ENCODE measurements at places on chromosomes 12 and 14. TPM values are rescaled to one million over a fixed set of nuclear protein-coding genes. Genes with fewer than 3 reads are reported as not detected.

The VRTN gene
- total RNA-seq: not detected

The LRP1-AS gene
- not detected for total RNA-seq

The PIWIL1 gene
- 0.35 TPM for total RNA-seq

The SERPINA5 gene
- total RNA-seq: 20.0 TPM

The KRT1 gene
- 2.2 TPM for total RNA-seq

The SSTR1 gene
- total RNA-seq: 0.99 TPM

The UBR7 gene
- 53.4 TPM for total RNA-seq

The PDE3A gene
- 46.7 TPM for total RNA-seq

The ARMH4 gene
- total RNA-seq: 38.0 TPM

The TSPAN8 gene
- total RNA-seq: 23.5 TPM

The IL23A gene
- total RNA-seq: not detected
